Activated CD4-positive, alpha-beta T cell treated with anti-CD3 and anti-CD28 coated beads for 24 hours (primary cell): ENCODE measurements at places on chromosomes 5 and 9.

DNA sequence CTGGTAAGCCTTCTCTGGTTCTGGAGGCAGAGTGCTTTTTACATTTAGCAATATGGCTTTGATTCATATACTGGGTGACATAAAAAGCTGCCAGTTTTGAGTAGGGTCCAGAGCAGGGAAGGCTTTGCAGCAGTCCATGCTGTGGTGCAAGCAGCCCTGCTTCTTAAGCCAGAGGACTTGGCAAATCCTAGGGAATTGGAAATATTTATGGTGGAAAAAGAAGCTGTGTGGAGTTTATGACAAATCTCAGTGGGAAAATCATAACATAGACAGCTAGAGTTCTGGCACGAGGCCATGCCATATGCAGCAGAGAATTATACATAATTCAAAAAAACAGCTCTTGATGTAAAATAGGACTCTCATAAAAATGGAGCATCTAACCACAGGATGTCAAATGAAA, 536.4 kb downstream of the RASEF start:
- DNase-seq, result no peak

GRCh38 chr5:93579692-93580062, 1.3 kb downstream of the NR2F1-AS1 start:
- no peak for DNase-seq

- no peak for DNase-seq
These were observed 110.0 kb downstream of the LURAP1L start for GRCh38 chr9:12884736-12885395.

- DNase-seq, result no peak
These were observed 18.9 kb upstream of the MEGF9 start for GRCh38 chr9:120733190-120733589.

DNA sequence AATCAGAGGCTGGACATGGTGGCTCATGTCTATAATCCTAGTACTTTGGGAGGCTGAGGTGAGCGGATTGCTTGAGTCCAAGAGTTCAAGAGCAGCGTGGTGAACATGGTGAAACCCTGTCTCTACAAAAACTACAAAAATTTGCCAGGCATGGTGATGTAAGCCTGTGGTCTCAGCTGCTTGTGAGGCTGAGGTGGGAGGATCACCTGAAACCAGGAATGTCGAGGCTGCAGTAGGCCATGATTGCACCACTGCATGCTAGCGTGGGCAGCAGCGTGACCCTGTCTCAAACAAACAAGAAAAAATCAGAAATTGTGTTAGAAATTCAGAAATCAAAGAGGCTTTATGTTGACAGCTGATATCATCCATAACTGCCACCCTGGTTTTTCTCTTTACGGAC, 21.4 kb downstream of the JMY start:
- no peak for DNase-seq

DNA sequence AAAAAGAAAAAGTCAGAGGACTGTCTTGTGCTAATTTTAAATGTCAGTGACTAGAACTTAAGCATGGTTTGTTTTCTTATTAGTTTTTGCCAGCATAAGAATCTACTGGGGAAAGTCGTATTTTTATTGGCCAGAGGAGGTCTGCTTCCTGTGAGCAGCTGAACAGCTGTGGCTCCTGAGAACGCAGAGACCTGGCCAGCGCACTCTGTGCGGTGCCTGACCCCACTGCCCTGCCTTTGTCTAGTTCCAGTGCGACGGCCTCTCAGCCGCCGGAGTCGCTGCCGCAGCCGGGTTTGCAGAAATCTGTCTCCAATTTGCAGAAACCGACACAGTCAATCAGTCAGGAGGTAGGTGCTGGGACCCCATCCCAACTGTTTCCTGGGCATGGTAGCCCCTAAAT, 42.5 kb downstream of the PRRC2B start:
- no peak for DNase-seq

DNA sequence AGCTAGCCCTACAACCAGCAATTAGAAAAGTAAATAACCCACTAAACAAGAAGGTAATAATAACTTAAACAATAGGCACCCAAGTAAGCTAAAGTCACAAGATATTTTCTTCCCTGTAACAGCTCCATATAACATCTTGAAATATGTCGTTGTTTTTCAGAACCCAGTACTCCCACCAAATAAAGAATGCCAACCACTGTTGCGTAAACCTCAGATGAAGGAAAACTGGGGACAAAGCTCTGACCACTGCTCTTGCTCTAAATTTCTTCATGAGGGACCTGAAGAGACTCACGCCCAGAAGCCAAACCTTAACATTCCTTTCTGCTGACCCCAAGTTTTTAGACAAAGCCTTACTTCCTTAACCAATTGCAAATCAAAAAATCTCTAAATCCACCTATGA, 267.7 kb upstream of the GAS1 start:
- DNase-seq, result no peak

- DNase-seq, result peak; percentile 13
These were observed 34.3 kb upstream of the RPS23 start for GRCh38 chr5:82312373-82312856.

- no peak for DNase-seq
These were observed 237.4 kb downstream of the NR3C1 start for GRCh38 chr5:143166090-143166489.

DNA sequence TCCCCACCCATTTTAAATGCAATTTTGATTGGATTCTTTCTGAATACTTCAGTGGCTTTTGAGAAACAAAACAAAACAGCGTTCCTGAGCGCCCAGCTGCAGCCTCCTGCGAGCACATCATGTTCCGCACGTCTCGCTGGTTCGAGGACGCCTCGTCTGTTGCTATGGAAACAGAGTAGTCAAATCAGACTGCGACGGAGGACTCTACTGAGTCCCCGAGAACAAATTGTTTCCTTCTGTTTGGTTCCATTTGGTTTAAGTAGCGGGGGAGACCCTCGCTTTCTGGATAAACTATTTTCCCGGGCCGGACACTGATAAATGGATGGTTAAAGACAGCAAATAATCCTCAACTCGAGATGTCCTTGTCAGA, 69.0 kb downstream of the SLC28A3 start:
- DNase-seq, result no peak

- no peak for DNase-seq
These were observed 175.0 kb downstream of the MACROH2A1 start for GRCh38 chr5:135223891-135224625.
